Glutamatergic neuron (in vitro differentiated cells): ENCODE measurements at places on chromosomes 3 and 15.

GRCh38 chr3:186283096-186283495 is 78.9 kb downstream of the DGKG start:
- DNase-seq = no peak

DNA sequence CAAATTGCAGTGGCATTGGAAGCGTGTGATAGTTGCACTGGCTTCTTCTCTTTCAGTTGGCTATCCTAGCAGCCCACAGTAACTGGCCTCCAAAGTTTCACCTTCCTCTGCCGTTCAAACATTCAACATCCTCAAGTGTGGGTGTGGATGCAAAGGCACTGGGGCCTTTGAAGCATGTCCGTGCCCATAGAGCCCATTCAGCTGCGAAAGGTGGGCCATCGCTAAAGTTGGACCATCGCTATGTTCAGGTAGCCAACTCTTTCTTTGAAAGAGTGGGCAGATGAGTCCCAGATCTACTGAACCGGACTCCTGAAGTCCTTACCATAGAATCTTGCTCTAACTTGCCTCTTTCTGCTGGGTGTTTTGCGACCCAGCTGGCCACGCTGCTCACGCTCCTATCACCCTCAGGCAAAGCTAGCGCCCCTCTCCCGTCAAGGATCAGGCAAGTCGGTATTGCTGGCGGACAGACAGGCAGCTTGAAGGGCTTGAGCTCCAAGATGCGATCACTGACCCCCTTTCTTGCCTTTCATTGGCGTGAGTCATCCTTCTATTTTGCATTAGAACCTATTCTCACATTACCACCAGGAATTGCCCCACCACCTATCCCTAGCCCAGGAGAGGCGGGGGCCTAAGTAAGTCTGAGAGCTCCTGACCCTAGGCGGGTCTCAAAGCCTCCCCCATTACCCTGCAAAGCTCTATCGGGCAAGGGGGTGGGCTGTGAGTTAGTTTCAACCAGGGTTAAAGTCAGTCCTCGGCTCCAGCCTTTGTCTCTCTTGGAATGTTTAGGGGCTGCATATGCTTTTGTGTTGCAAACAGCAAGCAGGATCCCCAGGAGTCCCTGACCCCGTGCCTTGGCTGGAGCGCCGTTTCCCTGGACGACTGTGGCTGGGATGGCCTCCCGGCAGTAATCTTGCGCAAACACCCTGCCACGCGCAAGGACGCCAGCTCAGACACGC is 28.7 kb downstream of the ZIC4 start:
- no peak for DNase-seq

- no peak for DNase-seq
These were observed 258.9 kb downstream of the FHIT start for GRCh38 chr3:60992395-60992794.

- DNase-seq = no peak
These were observed 22.3 kb downstream of the RPLP1 start for GRCh38 chr15:69474846-69475455.

DNA sequence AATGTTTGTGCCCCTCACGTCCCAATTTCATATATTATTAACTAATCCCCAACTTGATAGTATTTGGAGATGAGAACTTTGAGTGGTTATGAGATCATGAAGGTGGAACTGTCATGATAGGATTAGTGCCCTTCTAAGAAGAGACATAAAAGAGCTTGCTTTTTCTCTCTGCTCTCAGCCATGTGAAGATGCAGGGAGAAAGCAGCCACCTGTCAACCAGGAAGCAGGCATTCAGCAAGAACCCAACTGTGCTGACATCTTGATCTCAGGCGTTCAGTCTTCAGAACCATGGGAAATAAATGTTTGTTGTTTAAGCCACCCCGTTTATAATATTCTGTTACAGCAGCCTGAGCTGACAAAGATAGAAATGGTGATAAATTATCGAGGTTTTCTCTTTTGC is 278.7 kb upstream of the KCNMB2 start:
- DNase-seq = no peak

GRCh38 chr3:127237835-127238234 is 44.9 kb downstream of the PRR23E start:
- DNase-seq = no peak

- no peak for DNase-seq
These were observed 742.0 kb upstream of the CCDC54 start for GRCh38 chr3:106635271-106635670.

- DNase-seq = no peak
These were observed 46.2 kb downstream of the ZNF385D start for GRCh38 chr3:21704796-21705195.

- no peak for DNase-seq
These were observed 142.1 kb upstream of the CHRM5 start for GRCh38 chr15:33826201-33826600.

DNA sequence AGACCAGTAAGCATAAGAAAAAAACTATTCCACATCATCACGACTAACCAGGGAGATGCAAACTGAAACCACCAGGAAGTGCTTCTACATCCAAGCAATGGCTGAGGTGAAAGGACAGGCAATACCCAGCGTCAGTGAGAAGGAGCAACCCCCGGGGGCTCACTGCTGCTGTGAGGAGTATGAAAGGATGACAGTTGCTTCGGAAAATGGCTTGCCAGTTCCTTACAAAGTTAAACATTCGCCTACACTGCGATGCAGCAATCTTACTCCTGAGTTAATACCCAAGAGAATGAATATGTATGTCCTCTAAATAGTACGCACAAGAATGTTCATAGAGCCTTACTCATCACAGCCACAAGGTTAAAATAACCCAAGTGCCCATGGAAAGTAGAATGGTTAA is 13.3 kb upstream of the PLXNA1 start:
- no peak for DNase-seq

DNA sequence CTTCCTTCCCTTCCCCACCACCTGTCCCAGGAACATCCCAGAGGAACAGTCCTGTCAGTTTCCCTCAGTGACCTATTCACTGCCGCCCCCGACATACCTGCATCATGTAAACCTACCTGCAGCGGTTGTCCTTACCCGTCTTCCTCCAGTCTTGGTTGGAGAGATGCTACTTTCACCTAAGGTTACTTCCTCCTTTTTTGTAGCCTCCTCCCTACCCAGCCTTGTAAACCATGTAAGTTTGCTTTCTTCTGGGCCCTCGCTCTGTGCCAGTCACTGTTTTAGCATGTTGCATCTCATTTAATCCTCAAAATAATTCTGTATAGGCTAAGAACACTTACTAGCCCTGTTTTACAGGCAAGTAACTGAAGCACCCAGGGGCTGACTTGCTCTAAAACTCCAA is 58.3 kb downstream of the GPR171 start:
- no peak for DNase-seq

GRCh38 chr3:193983846-193984818 is 151.8 kb upstream of the HES1 start:
- no peak for DNase-seq

DNA sequence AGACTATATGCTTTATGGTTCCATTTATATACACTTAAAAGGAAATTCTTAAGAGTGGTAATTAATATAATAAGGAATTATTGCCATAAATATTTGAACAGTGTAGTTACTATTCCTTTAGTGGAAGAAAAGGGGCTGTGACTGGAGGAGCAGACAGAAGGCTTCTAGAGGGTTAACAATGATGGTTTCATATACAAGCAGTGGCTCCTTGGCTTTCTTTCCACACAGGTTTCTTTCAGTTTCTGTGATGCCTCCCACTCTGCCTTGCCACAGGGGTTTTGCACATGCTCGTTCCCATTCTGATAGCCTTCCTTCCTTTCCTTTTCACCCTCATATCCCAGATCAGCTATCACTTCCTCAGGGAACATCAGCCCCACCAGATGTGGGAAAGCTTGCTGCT is 108.8 kb upstream of the LYSMD4 start:
- no peak for DNase-seq

DNA sequence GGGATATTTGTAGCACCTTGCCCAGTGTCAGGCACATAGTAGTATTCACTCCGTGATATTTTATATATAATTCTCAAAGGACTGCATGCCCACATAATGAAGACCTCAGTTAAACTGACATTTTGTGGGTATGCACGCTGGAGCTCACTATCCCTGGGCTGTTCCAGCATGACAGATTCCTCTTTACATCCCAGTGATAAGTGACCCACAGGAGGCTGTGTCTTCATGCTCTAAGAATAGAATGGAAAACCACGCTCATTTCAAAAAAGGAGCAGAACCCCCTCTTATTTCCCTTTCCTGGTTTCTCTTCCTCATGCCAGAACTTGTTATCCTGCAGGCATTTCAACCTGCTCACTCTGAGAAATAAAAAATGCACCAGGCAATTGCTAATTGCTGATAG is 717.5 kb downstream of the AGBL1 start:
- DNase-seq = no peak

- no peak for DNase-seq
These were observed 1044.2 kb downstream of the PLOD2 start for GRCh38 chr3:145116769-145117168.

- DNase-seq = no peak
These were observed 16.5 kb downstream of the TPM1 start for GRCh38 chr15:63059075-63059474.

DNA sequence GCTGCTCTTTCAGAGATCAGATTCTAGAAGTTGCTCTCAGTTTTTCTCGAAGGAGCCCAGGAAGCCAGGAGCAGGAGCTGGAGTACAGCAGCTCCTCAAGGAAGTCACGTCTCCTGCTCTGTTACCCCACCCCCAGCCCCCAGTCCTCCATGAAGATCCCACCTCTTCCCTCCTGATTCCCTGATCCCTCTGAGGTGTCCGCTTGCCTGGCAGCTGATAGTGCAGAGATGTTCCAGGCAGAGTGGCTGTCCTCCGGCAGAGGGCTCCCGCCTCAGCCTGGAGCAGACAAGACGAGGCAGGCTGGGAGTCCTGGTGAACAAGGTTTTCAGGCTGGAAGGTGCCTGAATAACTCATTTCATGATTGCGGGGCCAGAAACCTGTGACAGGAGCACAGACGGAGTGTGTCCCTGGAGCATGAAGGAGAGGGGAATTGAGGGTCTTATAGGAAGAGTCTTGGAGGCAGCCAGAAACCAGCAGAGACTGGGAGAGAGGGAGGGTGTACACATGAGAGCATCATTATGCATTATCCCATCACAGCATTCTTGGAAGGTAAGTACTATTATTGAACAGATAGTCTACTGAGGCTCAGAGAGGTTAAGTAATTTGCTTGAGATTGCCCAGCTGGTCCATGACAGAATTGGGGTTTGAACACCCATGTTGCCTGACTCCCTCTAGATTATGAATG is 1.2 kb downstream of the HRH1 start:
- peak; percentile 76 for DNase-seq

GRCh38 chr3:56406826-56407515 is 61.3 kb downstream of the ERC2 start:
- no peak for DNase-seq

DNA sequence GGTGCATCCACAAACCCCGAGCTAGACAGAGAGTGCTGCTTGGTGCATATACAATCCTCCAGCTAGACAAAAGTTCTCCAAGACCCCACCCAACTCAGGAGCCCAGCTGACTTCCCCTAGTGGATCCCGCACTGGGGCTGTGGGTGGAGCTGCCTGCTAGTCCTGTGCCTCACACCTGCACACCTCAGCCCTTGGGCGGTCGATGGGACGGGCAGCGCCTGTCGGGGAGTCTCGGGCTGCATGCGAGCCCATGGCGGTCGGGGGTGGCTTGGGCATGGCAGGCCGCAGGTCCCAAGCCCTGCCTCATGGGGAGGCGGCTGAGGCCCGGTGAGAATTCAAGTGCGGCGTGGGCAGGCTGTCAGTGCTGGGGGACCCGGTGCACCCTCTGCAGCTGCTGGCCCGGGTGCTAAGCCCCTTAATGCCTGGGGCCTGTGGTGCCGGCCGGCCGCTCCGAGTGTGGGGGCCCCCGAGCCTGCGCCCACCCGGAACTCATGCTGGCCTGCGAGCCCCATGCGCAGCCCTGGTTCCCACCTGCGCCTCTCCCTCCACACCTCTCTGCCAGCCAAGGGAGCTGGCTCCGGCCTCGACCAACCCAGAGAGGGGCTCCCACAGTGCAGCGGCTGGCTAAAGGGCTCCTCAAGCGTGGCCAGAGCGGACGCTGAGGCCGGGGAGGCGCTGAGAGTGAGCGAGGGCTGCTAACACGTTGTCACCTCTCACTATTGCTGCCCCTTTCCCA is 31.0 kb downstream of the ZNF589 start:
- DNase-seq = no peak

DNA sequence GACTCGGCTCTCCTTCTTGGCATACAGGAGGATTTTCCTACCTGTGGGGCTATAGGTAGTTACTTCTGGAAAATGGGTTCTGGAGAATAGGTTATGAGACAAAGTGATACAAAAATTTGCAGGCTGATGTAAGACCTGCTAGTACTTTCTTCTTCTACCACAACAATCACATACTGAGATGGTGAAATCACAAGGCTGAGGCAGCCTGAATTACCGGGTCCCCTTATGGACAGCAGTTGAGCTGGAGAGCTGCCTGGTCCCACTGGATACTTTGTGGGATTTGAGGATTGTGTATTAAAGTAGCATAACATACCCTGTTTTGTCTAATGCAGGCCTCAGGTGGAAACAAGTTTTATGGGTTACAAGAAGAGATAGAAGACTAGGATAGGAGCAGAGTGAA is 86.5 kb upstream of the FAM98B start:
- no peak for DNase-seq

GRCh38 chr3:143957453-143957852 is 14.2 kb upstream of the DIPK2A start:
- no peak for DNase-seq

DNA sequence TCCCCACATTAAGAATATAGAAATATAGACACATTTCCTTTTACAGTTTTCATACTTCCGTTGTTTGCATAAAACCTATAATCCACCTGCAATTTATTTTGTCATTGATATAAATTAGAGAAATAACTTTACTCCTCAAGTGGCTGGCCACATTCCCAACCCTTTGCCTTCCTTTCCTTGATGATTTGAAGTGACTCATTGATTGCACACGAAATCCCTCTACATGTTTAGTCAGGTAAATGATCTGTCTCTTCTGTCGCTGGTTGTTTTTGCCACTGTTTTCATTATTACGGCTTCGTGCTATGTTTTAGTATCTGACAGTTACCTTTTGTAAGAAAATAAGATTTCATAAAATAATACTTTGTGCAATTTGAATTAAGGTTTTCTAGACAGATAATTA is 272.2 kb upstream of the NR2E3 start:
- no peak for DNase-seq
